ENCODE measurements at places on chromosomes 4 and X.

- DNase-seq, result no peak
Measured at GRCh38 chr4:102693861-102694260, 66.9 kb downstream of the MANBA start.

DNA sequence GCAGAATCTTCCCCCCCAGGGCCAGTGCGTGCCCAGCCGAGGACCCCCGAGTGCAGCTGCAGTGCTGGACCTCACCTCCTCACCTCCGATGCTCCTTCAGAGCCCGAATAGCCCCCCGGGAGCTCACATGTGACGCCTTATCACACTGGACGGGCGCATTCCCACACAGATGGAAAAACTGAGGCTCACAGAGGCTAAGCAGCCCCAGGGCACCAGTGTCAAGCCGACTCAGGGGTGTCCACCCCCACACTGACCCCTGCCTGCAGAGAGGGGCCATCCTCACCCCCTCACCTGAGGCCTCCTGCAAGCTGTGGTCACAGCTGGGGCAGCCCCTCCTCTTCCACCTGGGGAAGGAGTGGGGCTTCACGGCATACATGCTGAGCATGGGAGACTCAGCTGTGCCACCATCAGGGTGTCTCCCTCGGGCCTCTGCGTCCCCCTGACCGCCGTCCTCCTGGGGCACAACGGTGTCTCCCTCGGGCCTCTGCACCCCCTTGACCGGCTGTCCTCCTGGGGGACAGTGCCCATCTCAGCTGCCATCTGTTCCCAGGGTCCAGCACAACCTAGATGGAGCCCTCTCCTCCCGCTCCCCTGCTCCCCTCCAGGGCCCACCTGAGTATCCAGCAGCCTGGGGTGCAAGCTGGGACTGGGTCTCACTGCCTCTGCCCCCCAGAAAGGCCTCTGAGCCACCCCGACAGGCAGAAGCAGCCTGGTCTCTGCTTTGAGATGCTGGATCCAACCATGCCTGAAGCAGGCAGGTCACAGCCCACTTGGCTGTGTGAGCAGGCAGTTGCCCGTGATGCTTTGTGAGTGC lies 85.3 kb upstream of the NKX1-1 start:
- no peak for DNase-seq

DNA sequence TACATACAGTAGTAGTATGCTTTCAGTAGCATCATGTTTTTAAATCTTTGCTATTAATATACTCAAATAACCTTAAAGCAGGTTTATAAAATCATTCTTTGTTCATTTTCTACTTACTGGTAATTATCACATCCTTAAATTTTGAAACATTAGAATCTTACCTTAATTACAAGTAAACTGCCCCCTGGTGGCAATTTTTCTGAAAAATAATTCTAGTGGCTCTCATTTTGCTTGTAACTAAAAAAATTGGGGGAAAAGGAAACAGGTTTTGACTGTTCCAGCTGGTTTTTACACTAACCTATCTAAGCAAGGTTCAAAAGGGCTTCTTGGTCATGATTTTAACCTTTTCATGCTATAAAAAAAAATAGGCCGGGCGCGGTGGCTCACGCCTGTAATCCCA lies 18.5 kb upstream of the DCAF4L1 start:
- no peak for DNase-seq

DNA sequence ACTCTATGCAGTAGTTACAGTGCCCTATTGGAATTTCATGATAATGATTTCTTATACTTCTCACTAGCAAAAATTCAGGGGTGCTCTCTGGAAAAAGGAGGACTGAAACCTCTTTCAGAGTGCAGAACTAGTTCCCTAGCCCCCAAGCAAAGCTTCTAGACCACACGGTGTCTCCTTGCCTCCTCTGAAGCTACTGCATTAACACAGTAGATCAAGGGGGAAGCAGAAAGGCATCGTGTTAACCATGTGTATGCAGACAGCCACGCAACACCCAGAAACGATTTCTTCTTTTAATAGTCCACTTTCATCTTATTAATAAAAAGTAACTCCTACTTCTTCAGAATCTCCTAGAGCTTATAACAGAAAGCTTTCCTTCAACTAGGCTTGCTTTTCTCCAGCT lies 44.7 kb downstream of the MAML3 start:
- DNase-seq, result no peak

DNA sequence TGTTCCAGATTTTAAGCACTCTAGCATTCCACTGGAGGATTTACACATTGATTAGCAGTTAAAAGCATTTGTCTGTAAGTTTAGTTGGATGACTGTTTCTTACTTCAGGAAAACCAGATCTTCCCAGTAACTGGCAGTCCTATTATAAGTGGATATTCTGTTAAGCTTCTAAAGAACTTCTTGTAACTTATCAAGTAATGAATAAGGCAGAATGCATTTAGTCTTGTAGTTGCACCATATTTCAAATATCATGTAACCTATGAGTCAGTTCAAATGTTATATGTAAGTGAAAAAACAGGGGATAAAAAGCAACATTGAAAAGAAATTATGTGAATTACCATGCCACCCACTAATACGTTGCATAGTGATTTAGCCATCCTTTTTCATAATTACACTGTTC lies 30.2 kb upstream of the TENM3 start:
- no peak for DNase-seq

DNA sequence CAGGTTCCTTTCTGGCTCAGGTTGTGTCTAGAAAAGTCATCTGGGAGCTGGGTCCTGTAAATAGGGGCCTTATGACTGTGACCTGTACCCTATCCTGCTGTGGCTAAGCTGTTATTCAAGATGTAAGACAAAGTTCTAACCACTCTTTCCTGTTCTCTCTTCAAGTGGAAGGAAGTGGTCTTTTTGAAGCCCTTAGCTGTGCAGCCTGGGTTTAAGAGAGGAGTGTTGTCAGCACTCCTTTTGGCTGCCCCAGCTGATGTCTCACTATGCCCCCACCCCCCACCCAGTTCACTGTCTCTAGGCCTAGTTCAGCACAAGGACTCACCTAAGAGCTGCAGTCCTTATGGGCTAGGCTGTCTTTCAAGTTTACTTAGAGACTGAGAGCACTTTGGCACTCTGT lies 1069.5 kb downstream of the FAM133A start:
- DNase-seq, result no peak

DNA sequence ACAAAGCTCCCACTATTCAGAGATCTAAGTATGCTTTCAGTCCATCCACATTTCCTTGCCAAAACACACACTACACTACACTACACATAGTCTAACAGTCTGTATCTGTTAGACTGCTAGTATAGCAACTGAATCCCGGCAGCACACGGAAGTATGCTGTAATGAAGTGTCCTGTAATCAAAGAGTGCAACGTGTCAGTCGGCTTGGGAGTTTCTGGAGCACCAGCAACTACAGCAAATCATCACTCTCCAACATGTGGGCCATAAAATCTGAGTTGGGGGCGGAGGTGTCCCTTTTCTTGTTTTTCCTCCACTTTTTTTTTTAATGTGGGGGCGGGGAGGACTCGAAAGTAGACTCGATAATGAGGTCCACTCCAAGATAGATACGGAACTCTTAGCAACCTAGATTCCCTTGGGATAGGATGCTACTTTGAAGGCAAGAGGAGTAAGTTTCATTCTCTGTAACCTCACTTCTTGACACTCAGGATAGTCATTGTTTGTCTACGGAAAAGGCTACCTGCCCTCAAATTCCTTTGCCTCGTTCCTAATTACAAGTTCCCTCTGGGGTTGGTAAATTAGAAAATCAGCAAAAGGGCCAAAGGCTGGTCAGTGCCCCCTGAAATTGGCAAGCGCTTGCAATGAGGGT lies 722 bp downstream of the SLC10A7 start:
- no peak for DNase-seq

DNA sequence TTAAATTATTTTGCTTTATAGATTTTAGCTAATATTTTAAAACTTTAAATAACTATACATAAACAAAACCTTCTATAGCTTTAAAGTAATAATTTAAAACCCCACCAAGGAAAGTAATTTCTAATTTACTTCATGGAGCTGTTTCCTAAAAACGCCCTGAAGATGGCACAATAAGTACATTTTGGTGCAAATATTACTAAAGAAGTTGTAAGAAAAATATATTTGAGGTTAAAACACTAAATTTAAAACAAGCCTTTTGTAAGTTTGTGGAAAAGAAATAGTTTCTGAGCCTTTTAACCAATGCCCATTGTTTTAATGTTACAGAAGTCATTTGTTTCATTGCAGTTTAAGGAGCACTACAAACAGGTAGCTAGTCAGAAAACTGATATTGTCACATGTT lies 137.4 kb upstream of the AGA start:
- DNase-seq, result no peak

DNA sequence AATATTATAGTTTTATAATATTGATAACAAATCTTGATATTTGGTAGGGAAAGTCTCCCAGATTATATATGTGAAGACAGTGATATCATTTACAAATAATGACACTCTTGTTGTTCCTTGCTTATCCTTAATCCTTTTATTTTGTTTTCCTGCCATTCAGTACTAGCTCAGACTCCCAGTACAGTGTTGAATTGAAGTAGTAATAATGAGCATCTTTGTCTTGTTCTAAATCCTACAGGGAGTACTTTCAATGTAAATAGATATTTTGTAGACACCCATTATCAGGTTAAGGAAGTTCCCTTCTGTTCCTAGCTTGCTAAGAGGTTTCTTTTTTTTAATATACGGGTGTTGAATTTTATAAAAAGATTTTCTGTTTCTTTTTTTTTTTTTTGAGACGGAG lies 33.0 kb downstream of the WWC2 start:
- DNase-seq, result no peak

DNA sequence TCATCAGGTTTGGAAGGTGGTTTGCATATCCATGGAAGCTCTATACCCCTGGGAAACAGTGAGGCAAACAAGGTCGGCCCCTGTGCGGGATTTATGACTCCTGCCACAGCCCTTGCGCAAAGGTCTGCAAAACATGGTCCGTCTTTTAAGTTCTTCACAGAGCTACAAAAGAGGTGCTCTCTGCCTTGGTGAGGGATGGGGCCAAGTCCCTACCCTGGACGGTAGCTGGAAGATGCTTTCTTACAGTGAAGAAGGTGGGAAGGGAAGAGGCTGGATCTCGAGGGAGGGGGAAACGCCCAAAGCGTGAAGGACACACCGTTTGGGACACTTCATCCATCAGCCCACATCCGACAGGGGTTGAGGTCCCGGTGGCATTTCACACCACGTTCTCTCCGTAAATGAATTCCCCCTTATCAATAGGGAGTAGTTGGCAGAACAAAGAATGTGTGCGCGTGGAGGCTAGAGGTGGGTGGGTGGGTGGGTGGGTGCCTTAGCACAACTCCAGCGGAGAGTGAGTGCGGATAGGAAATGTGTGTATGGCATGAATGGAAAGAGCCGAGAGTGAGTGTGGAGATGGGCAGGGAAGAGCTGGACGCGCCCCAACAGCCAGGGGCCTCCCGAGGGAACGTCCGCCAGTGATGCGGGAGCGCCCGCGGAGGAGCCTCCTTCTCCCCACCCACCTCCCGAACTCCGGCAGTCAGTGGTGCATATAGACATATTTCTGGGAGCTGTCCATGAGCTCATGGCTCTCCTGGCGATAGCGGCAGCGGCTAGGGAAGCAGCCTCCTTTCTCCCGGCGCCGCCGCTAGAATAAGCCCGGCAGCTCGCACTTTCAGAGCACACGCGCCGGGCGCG lies 68.3 kb downstream of the LARP7 start:
- DNase-seq, result no peak

- DNase-seq, result no peak
Measured at GRCh38 chr4:93759506-93759905, 69.0 kb upstream of the ATOH1 start.

- DNase-seq, result no peak
Measured at GRCh38 chr4:1091561-1091995, 21.8 kb downstream of the RNF212 start.

GRCh38 chr4:184375027-184375426 lies 99.3 kb downstream of the IRF2 start:
- DNase-seq, result no peak

GRCh38 chr4:167787231-167787630 lies 305.1 kb upstream of the ANXA10 start:
- DNase-seq, result no peak

GRCh38 chrX:55342533-55343501 lies 78.1 kb upstream of the PAGE3 start:
- DNase-seq, result no peak

DNA sequence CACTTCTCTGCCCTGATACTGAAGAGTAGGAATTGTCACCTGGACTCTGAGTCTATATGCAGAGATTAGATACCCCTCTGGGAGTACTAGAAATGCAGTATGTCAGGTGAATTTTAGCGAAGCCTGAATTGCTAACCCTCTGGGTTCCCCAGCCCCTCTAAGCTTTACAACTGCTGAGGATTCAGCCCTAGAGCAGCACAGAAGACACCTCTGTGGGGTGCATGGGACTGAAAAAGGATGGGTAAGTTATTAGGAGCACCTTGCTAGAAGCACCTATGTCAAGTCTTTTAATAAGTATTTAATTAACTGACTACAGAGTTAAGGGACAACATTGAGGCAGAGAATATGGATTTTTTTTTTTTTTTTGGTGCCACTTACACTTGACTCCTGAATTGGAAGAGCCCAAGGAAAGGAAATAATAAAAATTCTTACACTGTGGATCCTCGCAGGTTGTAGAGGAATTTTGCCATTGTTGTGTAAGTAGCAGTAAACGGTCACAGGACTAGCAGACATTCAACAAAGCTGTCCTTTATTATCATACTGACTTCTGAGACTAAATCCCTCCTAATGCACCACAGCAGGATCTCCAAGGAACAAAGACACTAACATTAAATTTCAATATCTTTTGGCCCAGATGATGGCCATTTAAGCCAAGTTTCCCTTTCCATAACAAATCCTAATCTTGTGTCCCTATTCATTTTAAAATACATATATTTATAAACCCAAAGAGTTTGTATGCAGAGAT lies 253.2 kb downstream of the ANKRD50 start:
- DNase-seq, result no peak

DNA sequence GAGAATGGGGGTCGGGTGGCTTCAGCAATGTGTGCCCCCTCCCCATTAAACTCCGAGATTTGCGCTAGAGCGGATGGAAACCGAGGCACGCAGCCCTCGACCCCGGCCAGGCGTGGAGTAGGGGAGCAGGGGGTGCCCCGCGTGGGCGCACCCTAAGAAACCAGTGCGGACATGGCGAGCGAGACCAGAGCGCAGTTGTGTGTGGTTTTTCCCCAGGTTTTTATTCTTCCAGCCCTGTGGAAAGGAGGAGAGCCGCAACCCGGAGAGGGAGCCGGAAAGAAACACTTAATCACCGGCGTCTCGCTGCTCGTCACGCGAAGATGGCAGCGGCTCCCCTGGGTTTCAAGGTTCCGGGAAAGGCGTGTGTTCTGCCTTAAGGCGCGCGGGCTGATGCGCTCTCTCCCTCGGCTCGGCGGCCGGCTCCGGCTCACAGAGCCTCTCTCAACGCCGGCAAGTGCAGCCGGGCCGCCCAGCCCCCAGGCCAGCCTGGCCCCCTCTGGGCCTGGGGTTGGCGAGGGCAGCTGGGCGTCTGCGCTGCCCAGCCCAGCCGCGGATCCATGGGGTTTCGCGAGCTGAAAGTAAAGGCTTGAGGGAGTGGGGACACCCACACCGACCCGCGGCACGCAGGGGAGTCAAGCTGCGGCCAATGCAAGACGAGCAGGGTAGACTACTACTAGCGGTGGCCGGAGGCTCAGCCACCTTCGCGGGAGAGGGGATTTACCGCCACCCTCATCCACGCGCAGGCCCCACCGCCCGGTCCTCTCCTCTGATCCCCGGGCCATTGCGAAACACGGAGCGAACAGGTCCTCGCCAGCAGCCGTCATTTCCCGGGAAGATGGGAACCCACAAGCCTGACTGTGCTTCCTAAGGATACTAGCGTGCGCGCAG lies 74.0 kb upstream of the BCOR start:
- no peak for DNase-seq

Measured in cortex of kidney (tissue), 1 donor.